ENCODE measurements at places on chromosomes 16 and 17.

GRCh38 chr16:4690946-4691665, 2.3 kb upstream of the NUDT16L1 start:
- no peak for DNase-seq

DNA sequence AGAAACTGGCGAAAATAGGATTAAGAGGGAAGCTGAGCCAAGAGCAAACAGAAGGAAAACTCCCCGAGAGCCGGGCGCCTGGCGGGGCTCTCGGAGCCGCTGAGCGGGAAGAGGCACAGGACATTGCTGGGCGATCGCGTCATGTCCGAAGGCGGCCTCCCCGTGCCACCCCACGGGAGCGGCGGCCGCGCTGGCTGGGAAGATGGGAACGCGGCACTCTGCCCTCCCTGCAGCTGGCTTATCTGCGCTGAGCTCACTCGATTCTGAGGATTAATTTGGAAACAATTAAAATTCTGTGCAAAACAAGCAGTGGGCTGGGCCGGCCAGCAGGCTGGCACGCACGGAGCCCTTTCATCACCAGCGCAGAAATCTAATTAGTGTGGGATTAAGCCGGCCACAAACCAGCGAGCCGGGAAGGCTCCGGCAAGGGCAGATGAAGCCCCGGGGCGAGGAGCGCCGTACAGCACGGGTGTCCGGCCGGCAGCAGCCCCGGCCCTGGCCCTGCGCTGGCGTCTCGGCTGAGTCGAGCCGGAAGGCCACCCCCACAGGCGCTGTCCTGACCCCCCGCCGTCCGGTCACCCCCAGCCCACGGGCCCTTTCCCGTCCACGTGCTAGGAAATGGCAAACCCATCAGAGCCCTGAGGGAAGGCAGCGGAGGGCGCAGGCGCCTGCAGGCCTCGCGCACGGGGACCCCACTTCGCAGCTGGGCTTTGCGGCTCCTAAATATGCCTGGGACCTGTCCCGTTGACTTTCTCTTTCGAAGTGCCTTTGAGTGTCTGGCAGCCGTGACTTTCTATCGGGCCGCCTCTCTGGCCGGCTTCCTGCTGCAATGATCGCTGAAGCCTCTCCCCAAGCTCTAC, 37.9 kb downstream of the SOX8 start:
- DNase-seq: no peak

DNA sequence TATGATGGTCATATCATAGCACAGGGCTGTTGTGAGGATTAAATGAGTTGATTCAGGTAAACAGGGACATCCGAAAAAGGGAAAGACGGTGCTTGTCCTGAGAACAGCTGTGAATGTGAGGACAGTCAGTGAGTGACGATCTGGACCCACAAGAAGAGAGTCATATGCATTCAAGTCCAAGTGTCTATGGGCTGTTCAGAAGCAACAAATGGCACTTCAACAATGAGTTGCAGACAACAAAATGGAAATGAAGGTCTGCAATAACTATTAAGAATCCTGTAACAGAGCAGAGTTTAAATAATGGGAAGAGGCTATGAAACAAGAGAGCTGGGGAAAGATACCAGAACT, 100.3 kb downstream of the ADCY9 start:
- no peak for DNase-seq

DNA sequence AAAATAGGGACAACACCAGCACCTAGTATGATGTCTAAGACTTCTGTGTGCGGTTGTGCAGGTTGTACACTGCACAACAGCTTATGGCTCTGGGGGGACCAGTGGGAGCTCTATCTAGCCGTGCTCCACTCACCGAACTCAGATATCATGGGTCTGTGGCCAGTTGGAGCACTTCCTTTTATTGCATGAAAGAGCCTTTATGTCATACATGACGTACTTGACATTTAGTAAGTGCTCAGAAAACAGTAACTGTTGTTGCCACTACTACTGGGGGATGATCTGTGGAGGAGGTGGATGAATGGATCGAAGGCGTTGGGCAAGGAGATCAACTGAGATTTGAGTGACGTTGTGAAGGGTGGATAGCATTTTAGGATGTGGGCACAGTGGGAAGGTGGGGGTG, 368.8 kb downstream of the SNX29 start:
- DNase-seq: no peak

DNA sequence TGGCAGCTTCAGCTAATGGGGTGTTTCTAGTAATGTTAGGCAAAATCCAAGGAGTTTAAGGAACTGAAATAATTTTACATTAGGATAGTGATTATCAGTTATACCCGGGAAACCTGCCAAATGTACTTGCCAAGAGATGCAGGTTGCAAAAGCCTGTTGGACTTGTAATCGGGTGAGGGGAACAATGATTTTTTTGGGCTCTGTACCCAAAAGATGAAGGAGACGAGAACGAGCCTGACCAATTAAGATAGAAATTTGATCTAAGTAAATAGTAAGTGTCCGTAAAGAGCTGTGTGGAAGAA, 56.3 kb upstream of the ARL4D start:
- DNase-seq: no peak

GRCh38 chr16:56451753-56452689, 667 bp downstream of the OGFOD1 start:
- DNase-seq: no peak

DNA sequence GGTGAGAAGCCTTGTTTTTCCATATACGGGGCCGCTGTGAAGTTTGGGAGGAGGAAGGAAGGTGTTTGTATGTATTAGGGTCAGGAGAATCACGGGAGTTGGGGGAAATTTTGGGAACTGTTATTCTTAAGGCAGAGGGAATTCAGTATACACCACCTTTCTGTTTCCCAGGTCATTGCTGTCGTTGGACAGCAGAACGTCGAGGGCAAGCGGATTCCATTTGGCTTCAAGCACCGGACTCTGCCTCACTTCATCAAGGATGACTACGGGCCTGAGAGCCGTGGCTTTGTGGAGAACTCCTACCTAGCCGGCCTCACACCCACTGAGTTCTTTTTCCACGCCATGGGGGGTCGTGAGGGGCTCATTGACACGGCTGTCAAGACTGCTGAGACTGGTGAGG, 17.6 kb downstream of the POLR2A start:
- no peak for DNase-seq

DNA sequence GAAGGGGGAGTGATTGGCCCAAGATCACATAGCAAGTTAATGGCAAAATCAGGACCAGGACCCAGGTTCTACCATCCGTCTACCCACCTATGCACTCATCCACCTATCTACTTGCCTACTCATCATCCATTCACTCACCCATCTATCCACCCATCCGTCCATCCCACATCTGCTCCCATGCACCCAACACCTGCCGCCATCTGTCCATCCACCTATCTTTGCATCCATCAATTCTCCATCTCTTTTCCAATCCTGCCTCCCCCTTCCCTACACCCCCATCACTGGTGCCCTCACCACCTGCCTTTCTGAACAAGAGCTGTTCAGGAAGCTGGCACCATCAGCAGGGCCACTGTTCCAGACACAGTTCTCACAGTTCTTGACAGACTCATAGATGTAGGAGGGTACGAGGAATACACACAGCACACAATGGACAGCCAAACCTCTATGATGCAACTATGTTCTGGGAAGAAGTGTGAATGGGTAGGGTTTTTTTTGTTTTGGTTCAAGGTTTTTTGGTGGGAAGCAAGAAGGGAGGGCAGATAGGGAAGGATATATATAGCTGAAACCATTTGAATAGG, 4.5 kb downstream of the SAMD14 start:
- no peak for DNase-seq

DNA sequence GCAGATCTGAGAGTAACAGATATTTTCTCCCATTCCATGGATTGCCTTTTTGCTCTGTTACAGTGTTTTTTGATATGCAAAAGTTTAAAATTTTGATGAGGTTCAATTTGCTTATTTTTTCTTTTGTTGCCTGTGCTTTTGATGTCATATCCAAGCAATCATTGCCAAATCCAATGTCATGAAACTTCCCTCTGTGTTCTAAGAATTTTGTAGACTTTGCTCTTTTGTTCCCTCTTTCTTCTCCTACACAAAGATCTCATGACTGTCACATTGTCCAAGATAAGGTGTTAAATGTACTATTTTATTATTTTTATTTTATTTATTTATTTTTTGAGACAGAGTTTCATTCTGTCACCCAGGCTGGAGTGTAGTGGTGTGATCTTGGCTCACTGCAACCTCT, 18.9 kb upstream of the KCNH6 start:
- DNase-seq: no peak

GRCh38 chr16:19804538-19805323, 79.9 kb downstream of the GPRC5B start:
- DNase-seq: peak; percentile 22

GRCh38 chr16:50390371-50390771, 21.6 kb upstream of the BRD7 start:
- DNase-seq: no peak

GRCh38 chr16:58047557-58048348, 22.2 kb downstream of the MMP15 start:
- DNase-seq: no peak

DNA sequence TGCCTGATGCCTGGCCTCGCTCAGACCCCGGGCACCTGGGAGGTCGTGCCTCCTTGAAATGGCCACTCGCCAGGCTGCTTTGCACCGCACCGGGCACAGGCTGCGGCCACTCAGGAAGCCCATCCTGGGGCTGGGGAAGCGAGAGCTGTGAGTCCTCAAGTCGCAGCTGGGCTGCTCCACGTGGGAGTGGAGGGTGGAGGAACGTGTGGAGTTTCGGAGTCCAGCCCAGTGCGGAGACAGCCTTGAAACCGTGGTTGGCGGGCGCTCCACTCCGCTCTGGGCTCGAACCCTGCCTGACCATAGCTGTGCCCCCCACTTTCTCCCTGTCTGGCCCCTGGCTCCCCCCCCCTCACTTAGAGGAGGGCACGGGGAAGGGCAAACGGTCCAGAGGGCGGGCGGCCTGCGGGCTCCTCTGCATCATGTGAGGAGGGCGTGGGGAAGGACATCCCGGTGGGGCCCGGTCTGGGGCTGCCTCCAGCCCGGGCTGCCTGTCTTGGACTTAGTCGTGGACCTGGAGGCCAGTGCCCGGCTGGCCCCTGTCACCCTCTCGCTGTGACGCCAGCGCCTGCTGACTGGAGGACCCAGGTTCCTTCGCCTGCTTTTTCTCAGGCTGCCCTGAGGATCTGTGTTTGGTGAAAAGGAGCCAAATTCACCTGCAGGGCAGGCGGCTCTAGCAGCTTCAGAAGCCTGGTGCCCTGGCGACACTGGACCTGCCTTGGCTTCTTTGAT, 2.5 kb downstream of the UBE2I start:
- DNase-seq: no peak

GRCh38 chr16:88461331-88462269, 8.5 kb downstream of the ZFPM1 start:
- DNase-seq: no peak

GRCh38 chr16:363766-364490, 6.4 kb downstream of the MRPL28 start:
- no peak for DNase-seq

DNA sequence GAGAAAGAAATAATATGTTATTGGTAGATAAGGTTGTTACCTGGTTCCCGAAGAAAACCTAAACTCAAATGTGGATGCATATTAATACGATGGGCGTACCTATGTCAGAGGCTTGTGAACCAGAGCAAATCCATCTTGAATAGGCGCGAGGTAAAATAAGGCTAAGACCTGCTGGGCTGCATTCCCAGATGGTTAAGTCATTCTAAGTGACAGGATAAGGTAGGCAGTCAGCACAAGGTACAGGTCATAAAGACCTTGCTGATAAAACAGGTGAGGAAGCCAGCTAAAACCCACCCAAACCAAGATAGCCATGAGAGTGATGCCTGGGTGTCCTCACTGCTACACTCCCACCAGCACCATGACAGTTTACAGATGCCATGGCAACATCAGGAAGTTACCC, 1400.1 kb downstream of the CDH8 start:
- no peak for DNase-seq

GRCh38 chr16:68468842-68469241, 20.5 kb upstream of the SMPD3 start:
- DNase-seq: no peak

DNA sequence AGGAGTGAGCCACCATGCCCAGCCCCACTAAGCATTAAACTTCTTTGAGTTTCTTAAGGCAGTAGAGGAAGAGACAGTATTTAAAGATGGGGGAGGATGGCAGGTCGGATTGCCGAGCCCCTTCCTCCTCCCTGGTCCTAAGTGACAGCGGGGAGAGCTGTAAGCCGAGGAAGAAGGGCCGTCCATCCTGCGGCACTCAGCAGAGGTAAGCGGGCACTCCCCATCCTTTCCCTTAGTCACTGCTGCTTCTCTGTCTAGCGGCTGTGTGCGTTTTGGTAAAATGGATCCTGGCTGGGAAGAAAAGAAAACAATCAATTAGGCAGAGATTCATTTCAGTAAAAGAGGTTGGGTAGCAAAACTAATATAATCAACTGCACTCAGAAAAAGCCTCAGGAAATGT, 13.9 kb downstream of the DNAAF1 start:
- no peak for DNase-seq

DNA sequence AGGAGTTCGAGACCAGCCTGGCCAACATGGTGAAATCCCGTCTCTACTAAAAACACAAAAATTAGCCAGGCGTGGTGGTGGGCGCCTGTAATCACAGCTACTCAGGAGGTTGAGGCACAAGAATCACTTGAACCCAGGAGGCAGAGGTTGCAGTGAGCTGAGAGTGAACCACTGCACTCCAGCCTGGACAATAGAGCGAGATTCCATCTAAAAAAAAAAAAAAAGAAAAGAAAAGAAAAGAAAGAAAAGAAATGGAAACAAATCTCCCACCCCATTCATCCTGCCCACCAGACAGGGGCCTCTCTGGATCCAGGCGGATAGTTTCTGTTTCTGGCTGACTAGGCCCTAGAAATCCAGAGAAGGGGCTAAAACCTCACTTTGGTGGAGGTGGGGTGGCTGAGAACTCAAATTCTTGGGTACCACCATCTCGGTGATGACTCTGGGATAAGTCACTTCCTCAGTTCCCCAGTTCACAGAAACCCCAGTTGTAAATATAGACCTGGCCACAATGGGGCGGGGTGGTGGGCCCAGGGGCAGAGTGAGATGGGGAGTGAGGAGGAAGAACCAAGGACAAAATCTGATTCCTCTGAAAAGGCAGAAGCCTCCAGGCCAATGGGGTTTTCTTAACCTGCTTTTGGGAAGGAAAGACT, 22.2 kb downstream of the SOCS1 start:
- DNase-seq: peak; percentile 68

DNA sequence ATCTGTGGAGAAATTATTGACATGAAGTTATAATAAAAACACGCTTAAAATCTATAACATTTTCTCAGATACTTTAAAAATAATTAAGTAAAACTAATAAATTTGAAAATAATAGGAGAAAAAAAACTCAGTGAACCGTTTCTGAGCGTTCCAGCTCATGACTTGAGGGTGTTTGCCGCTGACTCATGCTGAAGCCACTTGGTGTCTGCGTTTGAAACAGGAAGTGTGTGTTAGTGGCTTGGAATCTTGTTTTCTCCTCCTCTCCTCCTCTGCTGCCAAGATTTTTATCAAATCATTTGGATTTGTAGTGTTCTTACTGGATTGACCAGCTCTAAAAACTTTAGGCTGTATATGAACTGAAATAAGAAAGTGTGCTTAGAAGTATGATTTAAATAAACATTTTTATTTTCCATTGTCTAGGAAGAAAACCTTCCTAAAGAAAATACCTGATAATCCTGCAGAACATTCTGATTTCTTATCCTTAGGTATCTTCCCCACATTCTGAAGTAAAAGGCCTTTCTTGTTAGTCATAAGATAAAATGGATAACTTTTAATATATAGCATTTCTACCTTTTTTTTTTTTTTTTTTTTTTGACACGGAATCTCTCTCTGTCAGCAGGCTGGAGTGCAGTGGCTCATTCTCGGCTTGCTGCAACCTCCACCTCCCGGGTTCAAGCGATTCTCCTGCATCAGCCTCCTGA, 30.8 kb downstream of the USP10 start:
- DNase-seq: peak; percentile 22
